Subcutaneous adipose tissue (tissue), 4 donors: ENCODE measurements at places on chromosomes 7 and 10. TPM values are rescaled to one million over a fixed set of nuclear protein-coding genes. Genes with fewer than 3 reads are reported as not detected.

The CALHM3 gene
- not detected for total RNA-seq

The LIPF gene
- total RNA-seq: 0.34 TPM

The NAT16 gene
- not detected for total RNA-seq

The OR9A2 gene
- total RNA-seq: not detected

The CYP3A4 gene
- total RNA-seq: 1.3 TPM

The HOGA1 gene
- total RNA-seq: 14.1 TPM

The TRPV5 gene
- total RNA-seq: not detected
